ENCODE measurements at places on chromosomes 11 and 22. TPM values are rescaled to one million over a fixed set of nuclear protein-coding genes. Genes with fewer than 3 reads are reported as not detected.

The SLC25A18 gene
- 0.60 TPM for total RNA-seq

GRCh38 chr11:129595038-129595962, 219.7 kb downstream of the BARX2 start:
- no peak for DNase-seq

GRCh38 chr11:70568814-70569617, 170.7 kb downstream of the CTTN start:
- DNase-seq = no peak

DNA sequence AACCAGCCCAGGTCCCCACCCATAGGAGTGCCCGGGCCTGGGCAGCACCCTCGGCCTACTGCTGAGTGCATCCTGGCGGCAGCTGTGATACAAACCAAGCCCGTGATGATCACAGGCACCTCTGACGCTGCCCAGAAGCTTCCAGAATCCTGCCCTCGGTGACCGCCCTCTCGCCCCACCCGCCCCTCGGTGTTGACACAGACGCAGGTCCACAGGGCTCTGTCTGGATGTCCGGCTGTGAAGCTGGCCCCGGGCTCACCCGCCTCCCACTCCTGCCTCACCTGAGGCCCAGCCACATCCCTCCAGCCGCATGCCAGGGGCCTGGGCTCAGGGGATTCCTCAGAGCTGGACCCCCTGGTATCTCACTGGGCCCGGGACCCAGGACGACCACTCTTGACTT, 191.0 kb downstream of the BRD1 start:
- no peak for DNase-seq

GRCh38 chr11:73192272-73192671, 25.8 kb upstream of the P2RY2 start:
- no peak for DNase-seq

- DNase-seq = no peak
Measured at GRCh38 chr11:2039198-2039759, 41.6 kb upstream of the H19 start.

The TEF gene
- total RNA-seq = 21.1 TPM

GRCh38 chr11:117171404-117172061, 7.0 kb upstream of the SIDT2 start:
- peak; percentile 25 for DNase-seq

GRCh38 chr11:64726211-64726641, 3.2 kb upstream of the NRXN2 start:
- DNase-seq = no peak

DNA sequence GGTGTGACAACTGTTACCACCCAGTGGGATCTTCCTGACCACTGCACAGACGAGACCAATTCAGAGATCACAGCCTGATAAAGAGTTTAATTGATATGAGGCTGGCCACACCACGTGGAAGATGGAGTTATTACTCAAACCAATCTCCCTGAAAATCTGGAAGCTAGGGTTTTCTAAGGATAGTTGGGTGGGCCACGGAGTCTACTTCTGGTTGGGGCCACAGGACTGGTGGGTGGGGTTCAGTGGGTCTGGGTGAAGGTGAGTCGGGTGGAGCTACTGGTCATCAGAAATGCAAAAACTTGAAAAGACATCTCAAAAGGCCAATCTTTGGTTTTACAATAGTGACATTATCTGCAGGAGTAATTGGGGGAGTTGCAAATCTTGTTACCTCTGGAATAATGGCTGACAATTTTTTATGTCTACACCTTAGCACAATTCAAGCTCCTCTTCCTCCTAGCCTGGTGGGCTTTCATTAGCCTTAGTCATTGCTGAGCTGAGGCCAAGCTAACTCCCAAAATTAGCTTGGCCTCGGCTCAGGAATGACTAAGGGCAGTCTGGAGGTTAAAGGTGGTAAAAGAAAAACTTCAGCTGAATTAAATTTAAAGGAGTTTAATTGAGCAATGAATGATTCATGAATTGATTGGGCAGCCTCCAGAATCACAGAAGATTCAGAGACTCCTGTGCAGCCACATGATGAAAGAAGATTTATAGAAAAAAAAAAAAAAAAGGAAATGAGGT, 13.1 kb downstream of the C11orf96 start:
- peak; percentile 34 for DNase-seq

DNA sequence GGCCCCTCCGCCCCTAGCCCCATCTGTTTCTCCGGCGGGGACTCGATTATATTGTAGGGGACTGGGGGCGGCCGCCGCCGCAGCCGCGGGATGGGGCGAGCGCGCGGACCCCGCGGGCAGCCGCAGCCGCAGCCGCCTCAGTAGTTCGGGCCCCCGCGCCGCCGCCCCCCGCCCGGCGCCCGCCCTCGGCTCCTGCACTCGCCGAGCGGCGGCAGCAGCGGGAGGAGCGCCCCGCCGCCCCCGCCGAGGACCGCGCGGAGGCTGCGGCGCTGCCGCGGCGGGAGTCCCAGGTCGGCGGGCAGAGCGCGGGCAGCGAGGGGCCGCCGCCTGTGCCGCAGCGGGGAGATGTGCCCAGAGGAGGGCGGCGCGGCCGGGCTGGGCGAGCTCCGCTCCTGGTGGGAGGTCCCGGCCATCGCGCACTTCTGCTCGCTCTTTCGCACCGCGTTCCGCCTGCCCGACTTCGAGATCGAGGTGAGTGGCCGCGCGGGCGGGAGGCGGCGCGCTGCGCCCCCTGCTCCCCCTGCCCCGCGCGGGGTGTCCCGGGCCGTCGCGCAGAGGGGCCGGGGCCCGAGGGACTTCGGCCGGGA, at the start of gene CECR2:
TSS of gene CECR2 (plus strand) at position 22 of the 587 bp plus-strand sequence. CDS start at position 346, 324 bp downstream.
- peak; percentile 60 for DNase-seq

- no peak for DNase-seq
Measured at GRCh38 chr22:30889996-30890480, 78.5 kb downstream of the MORC2 start.

DNA sequence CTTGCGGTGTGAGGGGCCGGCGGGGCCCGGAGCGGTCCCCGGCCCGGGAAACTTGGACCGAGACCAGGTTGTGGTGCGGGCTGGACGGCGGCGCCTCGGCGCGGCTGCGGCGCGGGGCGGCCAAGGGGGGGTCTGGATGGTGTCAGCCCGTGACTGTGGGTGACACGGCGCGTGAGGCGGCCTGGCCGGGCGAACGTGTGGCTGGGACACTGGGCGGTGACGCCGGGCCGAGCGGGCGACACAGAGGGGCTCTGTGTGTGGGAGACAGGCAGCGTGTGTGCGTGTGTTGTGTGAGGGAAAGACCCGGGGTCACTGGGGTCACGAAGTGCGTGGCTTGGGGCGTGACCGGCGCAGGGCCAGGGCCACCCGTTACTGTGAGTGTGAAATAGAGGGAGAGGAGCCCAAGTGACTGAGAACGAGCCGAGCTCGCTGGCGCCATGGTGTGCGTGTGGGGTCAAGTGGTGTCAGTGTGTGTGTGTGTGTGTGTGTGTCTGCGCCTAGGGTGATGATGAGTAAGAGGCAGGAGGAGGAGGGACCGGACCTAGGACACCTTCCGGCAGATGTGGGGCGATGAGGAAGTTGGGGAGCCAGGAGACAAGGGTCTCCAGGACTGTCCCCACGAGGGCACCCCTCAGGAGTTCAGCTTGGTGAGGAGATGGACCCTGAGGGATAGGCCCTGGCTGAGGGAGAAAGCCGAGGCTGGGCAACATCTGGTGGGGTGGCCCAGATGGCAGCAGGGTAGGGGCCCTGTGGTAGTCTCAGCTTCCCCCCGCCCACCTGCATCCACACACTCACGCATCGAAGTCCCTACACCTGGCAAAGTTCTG, 817 bp downstream of the RELT start:
- peak; percentile 56 for DNase-seq

The OR5A2 gene
- total RNA-seq = not detected

DNA sequence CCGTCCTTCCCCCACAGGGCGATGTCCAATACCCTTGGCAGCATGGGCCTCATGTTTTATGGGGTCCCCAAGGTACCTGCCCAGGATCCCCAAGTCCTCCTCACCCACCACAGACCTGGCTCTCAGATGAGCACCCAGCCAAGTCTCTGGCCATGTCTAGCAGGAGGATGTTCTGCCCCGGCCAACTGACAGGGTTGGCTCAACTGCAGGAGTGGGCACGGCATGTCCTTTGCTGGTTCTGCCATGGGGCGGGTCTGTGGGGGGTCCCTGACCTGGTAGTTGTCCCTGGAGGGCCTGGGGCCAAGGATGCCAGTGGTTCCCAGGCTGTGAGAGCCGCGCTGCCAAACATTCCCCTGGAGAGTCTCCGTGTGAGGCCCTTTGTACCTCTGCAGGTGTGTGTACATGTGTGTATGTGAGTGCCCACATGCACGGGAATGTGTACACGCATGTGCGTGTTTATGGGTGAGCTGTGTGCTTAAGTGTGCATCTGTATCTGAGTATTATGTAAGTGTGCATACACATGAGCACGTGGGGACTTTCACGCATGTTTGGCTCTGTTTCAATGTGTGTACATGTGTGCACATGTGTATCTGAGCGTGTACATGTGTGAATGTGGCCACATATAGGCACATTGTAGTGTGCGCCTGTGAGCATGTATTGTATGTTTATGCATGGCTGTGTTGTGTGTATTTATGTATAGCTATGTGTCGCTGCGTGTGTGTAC, 85.5 kb downstream of the KCNQ1 start:
- no peak for DNase-seq

The IRAG1 gene
- total RNA-seq = 7.3 TPM

The OR51B5 gene
- total RNA-seq = 3.6 TPM
